ENCODE measurements at places on chromosomes 5 and 9.

- DNase-seq: peak; percentile 76
Measured at GRCh38 chr5:180071531-180072255, at the start of gene RNF130. RNF130 (minus strand) TSS chr5:180071759; CDS start chr5:180071702, 57 bp downstream.

DNA sequence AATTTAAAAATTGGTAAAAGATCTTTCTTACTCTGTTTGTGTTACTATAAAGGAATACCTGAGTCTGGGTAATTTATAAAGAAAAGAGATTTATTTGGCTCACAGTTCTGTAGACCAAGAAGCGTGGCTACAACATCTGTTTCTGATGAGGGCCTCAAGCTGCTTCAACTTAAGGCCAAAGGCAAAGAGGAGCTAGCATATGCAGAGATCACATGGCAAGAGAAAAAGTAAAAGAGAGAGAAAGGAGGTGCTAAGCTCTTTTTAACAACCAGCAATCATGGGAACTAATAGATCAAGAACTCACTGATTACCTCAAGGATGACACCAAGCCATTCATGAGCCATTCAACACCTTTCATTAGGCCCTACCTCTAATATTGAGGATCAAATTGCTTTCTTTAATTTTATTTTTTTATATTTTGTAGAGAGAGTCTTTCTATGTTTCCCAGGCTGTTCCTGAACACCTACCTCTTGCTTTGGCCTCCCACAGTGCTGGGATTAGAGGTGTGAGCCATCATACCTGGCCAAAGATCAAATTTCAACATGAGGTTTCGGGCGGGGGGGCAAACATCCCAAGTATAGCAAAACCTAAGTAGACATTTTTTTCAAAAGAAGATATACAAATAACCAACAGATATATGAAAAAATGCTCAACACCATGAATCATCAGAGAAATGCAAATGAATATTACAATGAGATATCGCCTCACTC, 16.0 kb upstream of the SHC3 start:
- no peak for DNase-seq

DNA sequence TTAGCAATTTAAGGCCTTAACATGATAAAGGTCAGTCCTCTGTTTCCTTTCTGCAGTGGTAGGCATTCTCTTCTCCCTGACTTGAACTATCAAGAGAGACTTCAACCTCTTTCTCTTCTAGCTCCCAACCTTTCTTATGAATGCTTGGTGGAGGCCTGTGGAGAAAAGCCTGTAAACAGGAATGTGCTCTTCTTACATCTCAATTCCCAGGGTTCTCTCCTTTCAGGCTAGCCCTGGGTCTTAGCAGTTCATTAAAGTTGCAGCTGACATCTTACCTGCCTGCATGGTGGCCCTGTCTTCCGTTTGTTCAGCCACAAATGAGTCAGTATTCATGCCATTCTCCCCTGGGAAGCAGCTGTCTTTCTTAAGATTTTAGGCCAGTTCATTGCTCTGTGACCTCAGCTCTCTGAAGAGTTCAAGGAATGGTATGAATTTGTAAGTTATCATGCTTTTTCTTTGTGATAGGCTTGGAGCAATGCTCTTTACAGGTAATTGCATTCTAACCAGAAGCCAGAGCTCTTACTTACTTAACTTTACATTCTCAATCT, 77.8 kb downstream of the ADCY2 start:
- no peak for DNase-seq

DNA sequence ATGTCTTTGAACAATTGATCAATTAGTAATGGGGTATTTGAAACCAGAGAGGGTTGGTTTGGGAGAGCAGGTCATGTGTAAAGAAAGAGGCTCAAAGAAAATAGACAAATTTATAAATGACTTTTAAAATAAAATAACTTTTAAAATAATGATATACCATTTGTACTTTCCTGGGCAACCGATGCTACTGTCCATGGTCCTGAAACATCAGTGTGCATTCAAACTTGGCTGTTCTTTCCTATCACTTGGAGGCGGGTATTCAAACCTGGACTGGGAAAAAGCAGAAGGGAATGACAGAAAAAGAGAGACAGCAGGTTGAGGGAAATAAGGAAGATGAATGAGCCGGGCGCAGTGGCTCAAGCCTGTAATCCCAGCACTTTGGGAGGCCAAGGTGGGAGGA, 1446.4 kb upstream of the WWC1 start:
- peak; percentile 4 for DNase-seq

DNA sequence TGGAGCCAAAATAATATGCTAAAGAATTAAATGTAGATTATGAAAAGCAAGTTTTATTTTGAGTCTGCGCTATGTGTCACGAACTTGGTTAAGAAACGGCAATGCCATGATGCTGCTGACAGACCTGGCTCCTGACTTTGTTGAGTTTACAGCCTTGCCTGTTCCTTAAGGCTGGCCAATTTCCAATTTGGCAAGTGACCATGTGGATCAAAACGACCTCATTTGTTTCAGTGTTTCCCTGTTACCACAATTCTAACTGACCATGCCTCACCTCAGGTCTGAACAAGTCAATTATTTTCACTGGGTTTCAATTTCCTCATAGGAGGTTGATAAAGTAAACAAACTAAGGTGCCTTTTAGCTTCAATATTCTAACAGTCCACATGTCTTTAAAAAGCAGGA, 461.4 kb downstream of the ZNF608 start:
- DNase-seq: no peak

GRCh38 chr5:23112237-23112636, 259.1 kb upstream of the CDH12 start:
- no peak for DNase-seq

- no peak for DNase-seq
Measured at GRCh38 chr5:146788898-146789297, 89.7 kb downstream of the PPP2R2B start.
